ENCODE measurements at places on chromosomes 2 and 18.

DNA sequence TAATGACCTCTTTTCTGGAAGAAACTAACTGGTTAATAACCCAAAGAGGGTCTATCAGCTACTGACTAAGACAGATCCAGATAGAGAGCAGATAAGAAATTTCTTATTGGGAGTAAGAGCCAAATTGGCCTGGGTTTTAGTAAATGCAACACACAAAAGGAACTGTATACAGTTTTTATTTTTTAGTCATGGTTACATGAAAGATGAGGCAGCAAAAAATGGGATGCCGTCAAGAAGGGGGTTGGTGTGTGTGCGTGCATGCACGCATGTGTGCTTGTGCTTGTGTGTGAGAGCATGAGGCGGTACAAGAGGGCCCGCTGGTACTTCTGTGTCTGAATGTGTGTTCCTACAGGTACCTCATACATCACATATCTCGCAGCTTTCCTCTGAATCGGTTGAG is 466.2 kb upstream of the HNRNPA3 start:
- no peak for DNase-seq

GRCh38 chr18:24766376-24766775 is 305.9 kb downstream of the HRH4 start:
- DNase-seq: no peak

DNA sequence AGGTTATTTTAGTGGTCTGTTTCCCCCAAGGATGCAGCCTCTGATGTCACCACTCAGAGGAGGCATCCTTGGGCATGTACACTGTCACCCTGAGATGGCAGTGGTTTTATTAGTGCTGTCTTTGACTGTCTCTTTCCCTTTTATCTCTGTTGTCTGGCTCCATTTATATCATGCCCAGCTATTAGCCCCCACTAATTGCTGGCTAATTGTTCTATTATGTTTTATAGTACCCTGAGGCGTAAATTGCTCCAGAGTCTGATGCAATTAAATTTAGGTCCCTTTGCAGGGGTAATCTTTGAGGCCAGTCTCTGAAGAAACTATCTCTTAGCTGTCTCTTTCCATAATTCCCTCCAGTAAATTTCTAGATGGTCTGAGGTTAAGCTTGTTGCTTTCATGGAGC is 301.0 kb upstream of the KLHL29 start:
- no peak for DNase-seq

DNA sequence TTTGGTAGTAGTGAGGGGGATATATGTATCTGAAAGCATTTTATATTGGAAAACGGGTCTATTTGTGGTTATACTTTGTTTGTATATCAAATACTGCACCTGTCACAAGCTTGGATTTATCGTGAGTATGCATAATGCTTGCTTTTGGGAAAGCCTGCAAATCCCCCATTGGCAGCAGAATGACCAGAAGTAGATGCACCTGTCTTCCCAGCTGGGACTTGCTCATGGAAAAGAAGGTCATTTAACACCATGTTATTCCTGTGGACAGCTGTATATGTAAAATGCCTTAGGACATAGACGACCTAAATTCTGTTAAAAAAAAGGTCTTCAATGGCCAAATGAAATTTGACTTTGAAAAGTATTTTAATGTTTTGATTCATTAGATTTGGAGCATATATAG is 599.4 kb downstream of the XIRP2 start:
- DNase-seq: no peak

GRCh38 chr2:226423498-226423960 is 376.1 kb downstream of the IRS1 start:
- DNase-seq: peak; percentile 1

- DNase-seq: no peak
Measured at GRCh38 chr2:204613635-204614034, 68.4 kb downstream of the PARD3B start.

- DNase-seq: no peak
Measured at GRCh38 chr2:20622731-20623130, 28.2 kb downstream of the HS1BP3 start.

DNA sequence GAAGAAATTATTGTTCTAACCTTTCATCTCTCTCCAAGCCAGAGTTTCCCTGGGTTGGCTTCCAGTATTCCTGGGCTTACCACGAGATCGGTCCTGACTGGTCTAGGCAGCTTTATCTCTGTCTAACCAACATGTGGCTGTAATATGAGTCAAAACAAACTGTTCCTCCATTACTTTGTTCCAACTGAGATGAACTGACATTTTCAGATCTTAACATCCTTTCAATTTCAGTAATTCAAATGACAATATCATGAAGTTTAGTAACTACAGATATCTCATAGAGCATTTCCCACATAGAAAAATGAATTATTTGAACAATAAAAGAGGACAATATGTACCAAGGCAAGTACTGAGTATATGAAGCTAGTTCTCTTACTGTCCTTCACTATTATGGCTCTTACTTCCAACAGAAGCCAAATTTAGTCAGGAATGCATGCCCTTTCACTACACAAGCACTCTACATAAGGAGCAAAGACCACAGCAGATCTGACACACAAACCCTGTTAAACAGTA is 15.5 kb downstream of the SLC25A12 start:
- no peak for DNase-seq

Data from stimulated activated CD8-positive, alpha-beta memory T cell treated with anti-CD3 and anti-CD28 coated beads, Interleukin-15, amount 100 ng/mL, for 24 hours (primary cell).